ENCODE measurements at places on chromosomes 7 and 10.
A peak's percentile ranks its signal among the peaks of the same experiment; 100 is the strongest.

DNA sequence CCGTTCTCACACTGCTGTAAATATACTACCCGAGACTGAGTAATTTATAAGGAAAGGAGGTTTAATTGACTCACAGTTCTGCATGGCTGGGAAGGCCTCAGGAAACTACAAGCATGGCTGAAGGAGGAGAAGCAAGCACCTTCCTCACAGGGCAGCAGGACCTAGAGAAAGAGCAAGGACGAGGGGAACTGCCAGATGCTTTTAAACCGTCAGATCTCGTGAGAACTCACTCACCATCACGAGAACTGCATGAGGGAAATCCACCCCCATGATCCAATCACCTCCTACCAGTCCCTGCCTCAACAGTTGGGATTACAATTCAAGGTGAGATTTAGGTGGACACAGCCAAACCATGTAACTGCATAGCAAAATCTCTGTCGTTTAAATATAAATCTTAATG, at the start of gene EBLN1:
EBLN1 (minus strand) TSS at position 174 of the 400 bp plus-strand sequence. CDS start 8,032 bp downstream, outside the sequence.
- DNase-seq = no peak

- no peak for DNase-seq
These were observed 316.7 kb upstream of the NPSR1 start for GRCh38 chr7:34341326-34341725.

DNA sequence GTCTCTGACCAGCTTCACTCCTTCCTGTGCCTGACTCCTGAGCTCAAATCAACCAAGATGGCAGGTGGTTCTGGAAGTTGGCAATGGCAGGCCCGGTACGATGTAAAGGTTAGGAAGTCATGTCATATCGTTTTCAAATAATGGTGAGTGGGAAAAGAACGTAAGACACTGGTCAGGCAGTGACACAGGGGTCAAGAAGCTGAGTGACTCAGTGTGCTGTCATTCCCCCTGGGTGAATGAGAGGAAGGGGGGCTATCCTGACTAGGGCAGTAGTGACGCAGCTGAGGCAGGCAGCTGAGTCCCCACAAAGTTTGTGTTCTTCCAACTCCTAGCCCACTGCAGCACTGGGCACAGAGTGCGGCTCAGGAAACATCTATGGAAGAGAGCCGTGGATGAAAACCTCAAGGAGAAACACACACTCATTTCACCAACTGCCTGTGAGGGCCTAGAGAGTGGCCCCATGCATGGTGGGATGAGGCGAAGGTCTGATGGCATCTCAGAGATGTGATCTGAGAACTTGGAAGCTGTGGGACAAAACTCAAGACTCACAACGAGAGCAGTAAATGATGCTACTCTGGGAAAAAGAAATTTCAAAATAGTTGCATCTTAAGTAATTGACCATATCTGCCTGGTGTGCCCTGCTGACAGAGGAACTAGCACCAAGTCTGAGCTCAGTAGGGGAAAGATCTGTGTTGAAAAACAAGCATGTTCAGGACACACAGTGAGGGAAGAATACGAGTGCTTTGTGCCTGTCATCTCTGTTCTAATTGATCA, 23.2 kb downstream of the CREB3L2 start:
- no peak for DNase-seq

GRCh38 chr7:100835903-100836811, 8.8 kb upstream of the EPHB4 start:
- DNase-seq = no peak

DNA sequence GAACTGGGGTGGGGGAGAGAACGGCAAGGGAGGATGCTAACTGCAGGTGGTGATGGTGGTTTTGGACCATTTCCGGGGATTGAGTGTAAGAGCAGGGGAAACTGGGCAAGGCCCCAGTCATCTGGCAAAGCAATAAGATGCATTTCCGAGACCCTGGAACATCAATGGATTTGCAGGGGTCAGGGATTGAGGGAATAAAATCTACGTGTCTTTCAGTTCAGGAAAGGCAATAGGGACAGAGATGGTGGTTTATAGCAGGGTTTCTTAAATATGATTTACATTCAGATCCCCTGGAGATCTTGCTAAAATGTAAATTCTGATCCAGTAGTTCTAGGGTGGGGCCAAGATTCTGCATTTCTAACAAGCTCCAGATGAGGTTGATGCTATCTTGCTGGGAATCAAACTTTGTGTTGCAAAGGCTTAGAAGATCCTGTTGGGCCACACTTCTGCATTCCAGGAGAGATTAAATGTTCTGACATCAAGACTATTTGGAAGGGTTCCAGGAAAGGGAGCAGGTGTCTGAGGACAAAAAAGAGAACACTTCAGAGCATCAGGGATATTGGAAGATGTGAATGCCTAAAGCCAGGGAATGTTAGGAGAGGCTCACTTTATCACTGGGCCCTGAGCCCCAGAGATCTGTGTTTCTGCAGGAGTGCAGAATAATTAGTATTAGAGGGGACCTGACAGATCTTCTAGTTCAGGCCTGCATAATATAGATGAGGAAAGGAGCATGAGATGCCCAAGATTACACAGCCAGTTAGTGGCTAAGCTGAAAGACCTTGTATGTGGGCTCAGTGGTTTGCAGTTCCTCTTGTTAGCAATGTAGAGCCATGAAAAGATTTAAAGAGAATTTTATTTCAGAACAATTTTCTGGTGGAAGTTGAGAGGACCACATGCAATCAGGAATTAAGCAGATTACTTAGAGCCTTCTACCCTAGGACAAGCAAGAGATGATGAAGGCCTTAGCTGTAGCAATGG, 32.4 kb downstream of the BLNK start:
- DNase-seq = no peak

- DNase-seq = no peak
These were observed 10.8 kb downstream of the ANTXRL start for GRCh38 chr10:46297406-46298204.

DNA sequence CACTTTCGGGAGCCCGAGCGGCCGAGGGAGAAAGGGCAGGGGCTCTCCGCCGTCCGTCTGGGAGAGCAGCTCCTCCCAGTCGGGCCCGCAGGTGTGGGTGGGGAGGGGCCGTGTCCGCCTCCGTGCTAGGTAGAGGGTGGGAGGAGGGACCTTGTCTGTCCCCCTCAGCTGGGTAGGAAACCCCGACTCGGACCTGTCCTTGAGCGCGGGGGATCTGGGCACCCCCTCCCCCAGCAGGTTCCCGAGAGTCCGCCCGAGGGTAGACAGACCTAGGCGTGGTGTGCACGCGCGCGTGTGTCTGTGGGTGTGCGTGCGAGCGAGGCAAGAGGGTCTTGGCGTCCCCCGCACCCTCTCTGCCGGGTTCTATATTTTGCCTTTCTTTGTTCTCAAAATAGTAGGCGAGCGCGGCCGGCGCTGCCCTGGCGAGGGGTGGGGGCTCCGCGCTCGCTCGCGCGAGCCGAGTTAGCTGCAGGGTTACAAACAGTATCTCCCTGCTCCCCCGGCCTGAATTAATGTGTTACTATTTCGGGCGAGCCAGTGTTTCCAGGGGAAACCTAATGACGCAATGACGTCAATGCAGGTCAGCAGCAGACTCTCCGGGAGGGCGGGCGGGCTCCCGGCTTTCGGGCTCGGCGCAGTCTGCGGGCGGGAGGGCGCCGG, 73.9 kb upstream of the LEP start:
- no peak for DNase-seq

GRCh38 chr7:92602352-92603088, 12.3 kb upstream of the FAM133B start:
- no peak for DNase-seq

GRCh38 chr10:33335801-33336581, 1.5 kb upstream of the NRP1 start:
- no peak for DNase-seq

- DNase-seq = no peak
These were observed 26.5 kb downstream of the PDE1C start for GRCh38 chr7:32043688-32044087.

GRCh38 chr10:106819490-106819889, 345.0 kb downstream of the SORCS1 start:
- peak; percentile 22 for DNase-seq

GRCh38 chr10:67662415-67662814, 33.6 kb downstream of the CTNNA3 start:
- no peak for DNase-seq

GRCh38 chr7:130277763-130278643, 11.3 kb downstream of the CPA2 start:
- DNase-seq = no peak

GRCh38 chr7:42831006-42831717, 80.7 kb downstream of the C7orf25 start:
- DNase-seq = no peak

DNA sequence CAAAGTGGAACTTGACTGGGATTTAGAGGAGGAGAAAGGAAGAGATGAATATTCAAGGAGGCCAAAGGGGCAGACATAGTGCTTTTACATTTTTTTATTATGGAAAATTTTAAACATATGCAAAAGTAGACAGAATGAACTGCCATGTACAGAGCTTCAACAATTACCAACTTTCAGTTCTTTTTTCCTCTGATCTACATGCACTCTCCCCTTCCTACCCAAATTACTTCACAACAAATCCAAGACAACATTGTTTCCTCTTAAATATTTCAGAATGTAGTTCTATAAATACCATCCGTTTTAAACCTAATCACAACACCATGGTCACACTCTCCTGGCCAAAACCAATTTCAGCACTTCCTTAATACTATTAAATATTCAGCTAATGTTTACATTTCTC, 83.5 kb upstream of the FZD1 start:
- no peak for DNase-seq

- DNase-seq = no peak
These were observed 4.6 kb downstream of the SOSTDC1 start for GRCh38 chr7:16460789-16461493.

- no peak for DNase-seq
These were observed 100.8 kb downstream of the MICALL2 start for GRCh38 chr7:1358376-1359050.

- no peak for DNase-seq
These were observed 2.2 kb upstream of the FOXI2 start for GRCh38 chr10:127734753-127735152.

GRCh38 chr10:22945934-22946673, 18.3 kb downstream of the ARMC3 start:
- peak; percentile 25 for DNase-seq

DNA sequence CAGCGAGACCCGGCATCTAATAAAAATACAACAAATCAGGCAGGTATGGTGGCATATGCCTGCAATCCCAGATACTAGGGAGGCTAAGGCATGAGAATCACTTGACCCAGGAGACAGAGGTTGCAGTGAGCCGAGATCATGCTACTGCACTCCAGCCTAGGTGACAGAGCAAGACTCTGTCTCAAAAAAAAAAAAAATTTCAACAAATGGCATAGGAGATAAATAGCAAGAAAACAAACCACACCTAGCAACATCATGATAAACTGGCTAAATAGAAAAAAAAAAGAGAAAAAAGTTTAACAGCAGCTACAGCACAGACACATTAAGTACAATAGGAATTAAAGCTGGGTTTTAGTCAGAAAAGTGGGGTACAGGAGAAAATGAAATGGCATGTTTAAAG, 1034.6 kb upstream of the LRRN3 start:
- DNase-seq = no peak

All from activated CD4-positive, alpha-beta T cell treated with anti-CD3 and anti-CD28 coated beads, Interleukin-2, Interleukin-6, amounts not matched to agents 100 ng/mL and 50 ng/mL, durations not matched to agents 16 hours and 8 hours (primary cell).